ENCODE measurements at places on chromosomes 11 and 22.

DNA sequence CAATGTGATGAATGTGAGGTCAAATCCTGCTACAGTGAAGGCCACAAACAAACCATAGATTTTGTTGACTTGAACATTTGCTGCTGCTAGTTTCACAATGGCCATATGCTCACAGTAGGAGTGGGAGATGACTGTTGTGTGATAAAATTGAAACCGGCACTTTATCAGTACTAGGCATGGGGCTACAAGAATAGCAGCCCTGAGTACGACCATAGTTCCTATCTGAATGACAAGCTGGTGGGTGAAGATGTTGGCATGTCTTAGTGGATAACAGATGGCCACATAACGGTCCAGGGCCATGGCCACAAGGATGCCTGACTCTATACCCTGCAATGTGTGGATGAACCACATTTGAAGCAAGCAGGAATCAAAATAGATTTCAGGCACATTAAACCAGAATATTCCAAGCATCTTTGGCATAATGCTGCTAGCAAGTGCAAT lies 2.8 kb downstream of the OR52A1 start:
- DNase-seq: no peak

- DNase-seq: no peak
Measured at GRCh38 chr11:108975641-108976071, 310.8 kb downstream of the DDX10 start.

DNA sequence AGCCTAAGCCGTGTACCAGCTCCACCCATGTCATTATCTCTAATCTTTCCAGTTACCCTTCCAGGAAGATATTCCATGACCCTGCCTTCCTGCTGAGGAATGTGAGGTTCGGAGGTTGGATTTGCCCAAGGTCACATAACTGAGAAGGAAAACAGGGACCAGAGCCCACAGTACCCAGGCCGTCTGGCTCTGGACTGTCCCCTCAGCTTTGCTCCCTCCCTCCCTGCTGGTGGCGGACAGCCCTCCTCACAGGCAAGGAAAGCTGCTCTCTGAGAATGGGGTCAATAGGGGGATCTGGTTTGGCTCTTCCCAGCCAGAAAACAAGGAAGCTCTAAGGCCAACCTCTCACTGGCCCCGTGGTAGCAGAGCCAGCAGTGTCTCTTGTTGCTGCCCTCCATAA lies 63.3 kb downstream of the SYN3 start:
- no peak for DNase-seq

DNA sequence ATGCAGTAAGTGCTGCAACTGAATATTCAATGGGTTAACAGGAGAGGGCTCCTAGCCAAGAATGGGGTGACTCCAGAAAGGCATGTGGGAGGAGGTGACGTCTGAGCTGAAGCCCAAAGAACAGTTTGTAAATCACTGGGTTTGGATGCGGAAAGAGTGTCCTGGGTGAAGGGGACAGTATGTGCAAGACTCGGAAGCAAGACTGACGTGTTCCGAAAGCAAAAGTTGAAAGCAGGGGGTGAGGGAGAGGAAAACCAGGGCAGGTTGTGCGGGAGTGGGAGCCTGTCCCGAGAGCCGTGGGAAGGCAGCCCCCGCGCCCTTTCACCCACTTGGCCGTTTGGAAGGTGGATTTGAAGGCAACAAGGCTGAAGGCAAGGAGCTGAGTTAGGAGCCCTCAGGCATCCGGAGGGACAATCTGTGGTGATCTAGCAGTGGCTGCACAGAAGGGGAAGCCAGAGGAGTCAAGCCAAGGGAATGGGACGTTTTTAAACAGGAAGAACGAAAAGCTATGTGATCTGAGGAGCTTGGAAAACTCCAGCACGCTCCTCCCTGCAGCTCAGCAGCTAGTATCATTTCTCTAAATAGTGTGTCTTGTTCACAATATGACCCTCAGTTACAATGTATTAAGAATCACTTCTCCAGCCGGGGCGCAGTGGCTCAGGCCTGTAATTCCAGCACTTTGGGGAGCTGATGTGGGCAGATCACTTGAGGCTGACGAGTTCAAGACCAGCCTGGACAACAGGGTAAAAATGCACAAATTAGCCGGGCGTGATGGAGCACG lies 7.7 kb downstream of the SLC25A18 start:
- peak; percentile 70 for DNase-seq

- peak; percentile 88 for DNase-seq
Measured at GRCh38 chr11:15783619-15784018, 572.7 kb downstream of the SOX6 start.

DNA sequence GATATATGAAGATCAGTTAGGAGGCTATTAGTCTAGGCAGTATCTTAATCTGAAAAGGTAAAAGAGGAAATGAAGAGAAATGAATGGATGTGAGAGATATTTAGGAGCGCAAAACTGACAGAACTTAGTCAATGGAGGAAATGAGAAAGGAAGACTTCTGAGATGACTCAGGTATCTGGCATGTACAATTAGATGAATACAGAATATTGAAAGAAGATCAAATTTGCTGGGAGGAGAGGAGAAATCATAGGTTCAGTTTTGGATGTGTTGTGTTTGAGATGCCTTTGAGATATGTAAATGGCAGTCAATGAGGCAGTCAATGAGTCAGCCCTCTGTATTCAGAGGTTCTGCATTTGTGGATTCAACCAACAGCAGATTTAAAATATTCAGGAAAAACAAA lies 42.9 kb upstream of the GAB2 start:
- peak; percentile 16 for DNase-seq

DNA sequence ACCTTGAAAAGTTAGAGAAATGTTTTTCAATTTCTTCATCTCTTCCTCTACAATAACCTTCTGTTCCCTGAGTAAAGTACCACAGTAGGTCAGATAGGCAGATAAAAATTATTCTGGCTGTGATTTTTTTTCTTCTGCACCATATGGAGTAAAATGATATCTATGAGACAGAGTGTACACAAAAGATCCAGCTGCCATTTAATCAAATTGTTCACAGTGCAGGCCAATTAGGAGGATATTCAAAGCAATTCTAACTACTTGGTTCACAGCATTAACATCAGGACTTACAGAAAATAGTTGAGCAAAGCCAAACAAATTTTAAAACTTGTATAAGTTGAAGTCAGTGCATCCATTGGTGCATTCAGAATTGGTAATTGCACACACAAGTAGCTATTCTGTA lies 147.9 kb upstream of the LUZP2 start:
- no peak for DNase-seq

- no peak for DNase-seq
Measured at GRCh38 chr11:68340784-68341556, 28.6 kb downstream of the LRP5 start.

DNA sequence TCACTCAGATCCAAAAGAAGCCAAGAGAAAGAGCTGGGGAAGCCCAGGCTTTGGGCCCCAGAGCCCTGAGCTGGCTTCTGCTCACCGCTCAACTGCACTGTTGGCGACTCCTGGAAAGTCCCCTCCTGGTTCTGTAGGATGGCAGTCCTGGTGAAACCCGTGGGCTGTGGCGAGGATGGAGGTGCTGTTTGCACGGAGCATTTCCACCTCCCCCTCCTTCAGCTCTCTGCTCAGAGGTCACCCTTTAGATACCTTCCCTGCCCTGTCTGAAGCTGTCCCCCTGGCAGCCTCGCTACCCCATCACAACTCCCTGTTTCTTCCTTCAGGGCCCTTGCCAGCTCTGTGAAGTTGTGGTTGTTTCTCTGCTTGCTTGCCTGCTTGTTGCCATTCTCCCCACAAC lies 97.8 kb downstream of the MYO18B start:
- DNase-seq: no peak

DNA sequence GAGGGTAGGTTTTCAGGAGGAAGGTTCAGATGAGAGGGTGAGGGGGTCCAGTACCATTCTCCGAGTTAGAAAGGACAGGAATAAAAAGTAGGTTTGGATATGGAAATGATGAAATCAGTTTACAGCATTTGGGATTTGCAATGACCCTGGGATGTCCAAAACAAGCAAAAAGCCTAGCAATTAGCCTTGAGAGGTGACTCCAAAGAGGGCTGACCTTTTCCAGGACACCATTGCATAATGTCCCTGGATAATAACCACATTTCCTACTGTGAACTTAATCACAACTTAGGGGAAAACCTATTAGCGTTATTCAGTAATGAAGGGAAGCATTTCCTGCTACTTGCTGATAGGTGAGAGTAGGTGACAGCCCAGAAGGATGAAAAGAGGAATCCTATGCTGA lies 101.4 kb upstream of the ARHGAP42 start:
- DNase-seq: no peak

DNA sequence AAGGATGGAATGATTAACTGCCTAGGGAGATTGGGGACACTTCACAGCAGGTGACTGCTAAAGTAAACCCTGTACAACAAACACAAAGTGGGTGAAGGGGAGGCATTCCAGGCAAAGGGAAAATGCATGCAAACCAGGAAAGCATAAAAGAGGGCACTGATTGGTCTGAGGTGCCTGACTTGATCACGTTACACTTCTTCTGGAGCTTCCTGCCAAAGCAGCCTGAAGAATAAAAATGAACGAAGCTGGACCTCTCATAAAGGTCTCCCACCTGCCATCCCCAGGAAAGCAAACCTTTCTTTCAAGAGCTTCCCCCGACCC lies 46.7 kb upstream of the SCUBE2 start:
- no peak for DNase-seq

GRCh38 chr11:7028141-7028540 lies 7.9 kb downstream of the NLRP14 start:
- no peak for DNase-seq

DNA sequence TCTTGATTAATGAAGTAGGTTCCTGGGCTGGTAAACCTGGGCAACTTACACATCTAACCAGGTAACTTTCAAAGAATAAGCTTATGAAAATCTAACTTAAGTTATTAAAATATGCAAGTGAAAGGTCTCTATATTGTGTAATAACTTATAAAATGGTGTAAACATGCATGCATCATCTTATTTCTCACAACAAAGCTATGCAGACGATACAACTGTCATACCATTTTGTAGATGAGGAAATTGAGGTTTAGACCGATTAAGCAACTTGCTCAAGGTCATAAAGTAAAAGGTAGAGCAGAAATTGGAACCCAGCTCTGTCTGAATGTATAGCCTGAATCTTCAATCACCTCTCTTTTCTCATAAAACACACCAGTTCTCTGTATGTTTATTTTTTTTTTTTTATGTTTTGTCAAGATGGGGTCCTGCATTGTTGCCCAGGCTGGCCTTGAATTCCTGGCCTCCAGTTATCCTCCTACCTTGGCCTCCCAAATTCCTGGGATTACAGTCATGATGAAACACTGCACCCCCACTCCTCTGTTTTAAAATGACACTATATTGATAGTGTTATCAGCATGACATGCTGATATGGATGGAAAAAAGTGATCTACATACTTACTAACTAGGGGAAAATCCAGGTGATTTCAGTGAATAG lies 109.6 kb downstream of the SGSM3 start:
- DNase-seq: peak; percentile 34

GRCh38 chr11:131138731-131139130 lies 222.5 kb upstream of the SNX19 start:
- no peak for DNase-seq

GRCh38 chr22:43014316-43014868 lies 557 bp downstream of the PACSIN2 start:
- DNase-seq: no peak

- no peak for DNase-seq
Measured at GRCh38 chr11:46215208-46215931, 62.1 kb upstream of the CREB3L1 start.

- no peak for DNase-seq
Measured at GRCh38 chr11:106879832-106880546, 138.3 kb downstream of the GUCY1A2 start.

- no peak for DNase-seq
Measured at GRCh38 chr22:40653361-40653760, 16.8 kb upstream of the MRTFA start.

DNA sequence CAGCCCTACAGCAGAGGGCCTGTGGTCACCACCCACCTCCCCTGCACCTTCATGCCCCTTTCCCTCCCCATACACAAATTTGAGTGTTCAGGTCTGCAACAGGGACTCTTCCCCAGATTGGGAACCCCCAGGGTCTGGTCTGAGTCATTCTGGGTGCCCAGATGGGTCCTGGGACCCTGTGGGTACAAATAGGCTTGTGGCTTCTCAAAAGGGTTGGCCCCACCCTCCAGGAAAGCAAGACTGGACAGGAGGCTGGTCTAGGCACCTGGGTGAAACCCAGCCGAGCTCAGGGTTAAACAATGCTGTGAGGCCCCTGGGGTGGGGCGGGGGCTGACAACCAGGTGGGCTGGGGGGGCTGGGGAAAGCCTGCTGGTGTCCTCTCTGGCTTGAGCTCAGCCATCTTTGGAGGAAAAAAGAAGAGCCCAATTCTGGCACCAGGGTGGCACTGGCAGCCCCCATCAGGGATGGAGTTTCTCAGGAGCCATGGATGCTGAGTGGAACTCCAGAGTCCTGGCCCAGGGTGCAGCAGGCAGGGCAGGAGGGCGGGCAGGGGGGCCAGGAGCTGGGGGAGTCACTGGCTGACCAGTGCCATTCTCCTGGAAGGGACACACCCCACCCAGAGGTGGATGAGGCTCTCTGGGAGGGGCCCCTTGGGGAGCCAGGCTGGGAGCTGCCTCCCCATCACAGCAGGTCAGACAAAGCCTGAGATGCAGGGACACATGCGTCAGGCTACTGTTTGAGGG lies 1.1 kb downstream of the SEPTIN5 start:
- no peak for DNase-seq

- no peak for DNase-seq
Measured at GRCh38 chr22:33117821-33118220, 59.6 kb upstream of the SYN3 start.

DNA sequence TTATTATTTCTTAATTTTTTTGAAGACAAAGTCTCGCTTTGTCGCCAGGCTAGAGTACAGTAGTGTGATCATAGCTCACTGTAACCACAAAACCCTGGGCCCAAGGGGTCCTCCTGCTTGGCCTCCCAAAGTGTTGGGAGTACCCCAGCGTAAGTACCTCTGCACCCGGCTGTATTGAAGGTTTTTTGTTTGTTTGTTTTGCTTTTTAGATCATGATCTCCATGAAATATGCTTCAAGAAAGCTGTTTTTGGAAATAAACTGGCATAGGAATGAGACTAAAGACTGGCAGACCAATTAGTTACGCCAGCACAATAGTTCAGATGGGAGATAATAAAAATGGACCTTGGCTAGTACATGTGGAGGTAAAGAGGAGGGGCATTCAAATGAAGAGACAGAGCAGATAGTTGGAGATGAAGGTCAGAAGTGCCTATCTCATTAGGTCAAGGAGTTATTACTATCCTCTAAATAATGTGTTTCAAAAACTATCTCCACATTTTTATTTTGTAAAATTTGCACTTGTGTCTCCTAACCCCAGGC lies 4.1 kb upstream of the MRPL48 start:
- DNase-seq: no peak

- peak; percentile 22 for DNase-seq
Measured at GRCh38 chr11:83459798-83460197, 173.6 kb upstream of the CCDC90B start.

GRCh38 chr11:67441098-67441563 lies 2.1 kb downstream of the CORO1B start:
- no peak for DNase-seq

GRCh38 chr11:69180226-69180625 lies 24.5 kb downstream of the SMIM38 start:
- no peak for DNase-seq
